ENCODE measurements at places on chromosomes 3 and 15.

- H3K27me3 ChIP-seq = no peaks in the 10 kb centered on the region
- peak; percentile 49 for DNase-seq
- no peak overlapping the region for H3K4me3 ChIP-seq
- peaks cover 17% of the 10 kb centered on the region for H3K4me1 ChIP-seq
Measured at GRCh38 chr15:43776101-43776717, 557 bp downstream of the ELL3 start.

GRCh38 chr15:98397419-98397818 is 250.9 kb upstream of the IGF1R start:
- no peak for DNase-seq
- H3K27ac ChIP-seq = no peak overlapping the region
- H3K4me1 ChIP-seq = no peaks in the 10 kb centered on the region
- no peak overlapping the region for H3K4me3 ChIP-seq
- no peaks in the 10 kb centered on the region for H3K27me3 ChIP-seq

GRCh38 chr3:69181592-69182211 is 59.3 kb upstream of the LMOD3 start:
- no peak for DNase-seq
- no peak overlapping the region for H3K27ac ChIP-seq
- H3K36me3 ChIP-seq = peaks cover 35% of the 10 kb centered on the region
- peaks cover 17% of the 10 kb centered on the region for H3K4me1 ChIP-seq
- no peaks in the 10 kb centered on the region for H3K27me3 ChIP-seq
- H3K4me3 ChIP-seq = no peak overlapping the region

- no peaks in the 10 kb centered on the region for H3K4me1 ChIP-seq
- H3K36me3 ChIP-seq = no peaks in the 10 kb centered on the region
- no peak overlapping the region for H3K4me3 ChIP-seq
- H3K27ac ChIP-seq = no peak overlapping the region
Measured at GRCh38 chr15:38685686-38686339, 121.2 kb upstream of the RASGRP1 start.

GRCh38 chr15:78162038-78162437 is 12.9 kb downstream of the IDH3A start:
- H3K27me3 ChIP-seq = no peaks in the 10 kb centered on the region
- H3K27ac ChIP-seq = no peak overlapping the region
- no peak overlapping the region for H3K4me3 ChIP-seq
- DNase-seq = no peak

DNA sequence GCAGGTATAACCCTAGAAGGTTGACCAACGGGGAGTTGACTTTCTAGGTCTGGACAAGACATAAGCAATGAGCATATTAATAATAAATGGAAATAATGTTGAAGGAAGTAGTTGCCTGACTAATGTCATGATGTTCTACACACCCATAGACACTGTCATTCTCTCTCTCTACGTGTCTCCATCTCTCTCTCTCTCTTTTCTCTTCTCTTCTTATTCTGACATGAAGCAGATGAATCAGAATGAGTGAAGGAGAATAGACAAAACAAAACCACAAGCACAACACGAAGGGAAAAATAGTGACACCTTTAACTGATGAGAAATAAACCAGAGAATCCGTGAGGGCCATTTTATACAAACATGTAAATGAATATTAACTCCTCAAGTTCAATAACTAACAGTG is 26.7 kb upstream of the CCDC80 start:
- H3K27ac ChIP-seq = no peak overlapping the region
- H3K4me3 ChIP-seq = no peak overlapping the region
- DNase-seq = no peak

DNA sequence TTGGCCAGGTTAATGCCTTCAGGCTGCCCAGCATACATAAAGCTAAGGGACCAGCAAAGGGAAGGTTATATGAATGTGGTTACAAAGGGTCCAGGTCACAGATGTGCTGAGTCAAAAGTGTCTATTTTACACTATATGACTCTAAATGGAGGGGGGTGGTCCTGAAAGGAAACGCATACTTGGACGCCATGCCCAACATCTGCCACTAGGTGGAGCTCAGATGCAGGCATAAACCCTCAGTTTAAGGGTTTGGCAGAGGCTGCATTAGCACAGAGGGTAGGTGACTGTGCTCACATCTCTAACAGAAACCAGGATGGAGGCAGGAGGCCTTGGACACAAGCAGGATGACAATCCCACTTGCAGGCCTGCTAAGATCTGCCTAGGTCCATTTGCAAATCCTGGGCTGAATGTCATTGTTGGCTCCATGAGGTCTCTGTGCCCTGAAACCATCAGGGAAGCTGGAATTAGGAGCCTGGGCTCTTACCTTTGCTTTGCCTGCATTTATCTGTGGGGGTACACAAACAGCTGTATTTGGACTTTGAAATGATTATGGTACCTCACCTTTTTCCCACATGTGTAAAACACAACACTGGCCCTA is 55.8 kb downstream of the ZNF621 start:
- peak; percentile 71 for DNase-seq
- H3K27ac ChIP-seq = no peak overlapping the region
- no peaks in the 10 kb centered on the region for H3K27me3 ChIP-seq
- H3K4me1 ChIP-seq = peaks cover 24% of the 10 kb centered on the region
- no peaks in the 10 kb centered on the region for H3K36me3 ChIP-seq

DNA sequence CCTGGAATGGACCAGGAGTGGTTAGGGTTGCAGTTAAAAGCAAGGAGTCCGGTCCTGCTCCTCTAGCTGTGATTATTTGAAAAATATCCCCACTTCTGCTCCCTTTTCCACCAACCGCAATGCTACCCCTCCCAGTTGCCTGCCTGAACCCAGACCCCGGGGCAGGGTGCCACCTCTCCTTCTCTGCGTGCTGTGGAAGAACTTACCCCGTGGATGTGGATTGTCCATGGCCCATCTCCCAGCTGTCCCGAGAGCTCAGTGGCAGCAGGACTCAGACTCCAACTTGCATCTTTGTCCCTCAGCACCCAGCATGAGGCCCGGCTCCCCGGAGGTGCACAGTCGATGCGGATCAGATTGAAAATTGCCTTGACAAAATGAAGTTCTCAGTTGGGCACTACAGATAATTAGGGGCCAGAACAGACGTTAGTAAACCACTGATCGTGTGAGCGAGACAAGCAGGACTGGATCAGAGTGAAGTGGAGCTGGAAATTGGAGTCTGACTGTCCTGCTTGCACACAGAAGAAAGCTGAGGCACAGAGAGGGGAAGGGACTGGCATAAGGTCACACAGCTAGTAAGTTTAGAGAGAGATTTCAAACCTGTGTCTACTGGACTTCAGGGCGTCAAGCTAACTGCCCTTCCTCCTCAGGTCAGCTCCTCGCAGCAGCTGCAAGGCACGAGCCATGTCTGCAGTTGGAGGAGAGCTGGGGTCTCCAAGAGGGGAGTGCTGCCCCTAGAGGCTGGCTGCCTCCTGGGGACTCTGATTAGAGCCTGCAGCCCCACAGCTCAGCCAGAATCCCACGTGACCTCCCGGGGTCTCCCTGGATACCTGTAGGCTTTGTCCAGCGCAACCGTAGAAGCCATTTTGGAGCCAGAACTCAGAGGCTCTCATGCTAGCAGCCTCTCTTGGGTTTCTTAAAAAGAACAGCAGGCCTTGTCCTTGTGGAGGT is 14.7 kb downstream of the SLC6A1 start:
- H3K4me3 ChIP-seq = no peak overlapping the region
- no peaks in the 10 kb centered on the region for H3K36me3 ChIP-seq
- no peak for DNase-seq
- no peak overlapping the region for H3K27ac ChIP-seq
- H3K4me1 ChIP-seq = peaks cover 8% of the 10 kb centered on the region

- peak overlapping the region; percentile 34 for H3K4me3 ChIP-seq
- no peaks in the 10 kb centered on the region for H3K4me1 ChIP-seq
- DNase-seq = no peak
- H3K27me3 ChIP-seq = peaks cover 3% of the 10 kb centered on the region
- no peaks in the 10 kb centered on the region for H3K36me3 ChIP-seq
Measured at GRCh38 chr15:100878648-100879047, 983 bp upstream of the ALDH1A3 start.

GRCh38 chr3:173128633-173129032 is 12.4 kb downstream of the SPATA16 start:
- no peaks in the 10 kb centered on the region for H3K36me3 ChIP-seq
- H3K27me3 ChIP-seq = no peaks in the 10 kb centered on the region
- DNase-seq = no peak
- no peak overlapping the region for H3K27ac ChIP-seq
- no peak overlapping the region for H3K4me3 ChIP-seq

DNA sequence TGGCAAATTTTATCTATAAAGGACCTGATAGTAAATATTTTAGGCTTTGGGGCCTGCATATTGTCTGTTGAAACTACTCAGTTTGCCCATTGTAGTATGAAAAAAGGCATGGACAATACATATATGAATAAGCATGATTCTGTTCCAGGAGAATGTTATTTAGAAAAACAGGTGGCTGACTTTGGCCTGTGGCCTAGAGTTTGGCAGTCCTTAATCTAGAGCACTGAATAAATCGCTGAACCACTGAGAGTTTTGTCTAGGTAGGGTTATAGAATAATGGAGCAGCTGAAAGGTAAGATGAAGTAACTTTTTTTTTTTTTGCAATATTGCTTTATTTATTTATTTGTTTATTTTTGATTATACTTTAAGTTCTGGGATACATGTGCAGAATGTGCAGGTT is 75.0 kb downstream of the LRRC49 start:
- no peaks in the 10 kb centered on the region for H3K27me3 ChIP-seq
- no peak overlapping the region for H3K27ac ChIP-seq
- no peak overlapping the region for H3K4me3 ChIP-seq
- DNase-seq = peak; percentile 29

GRCh38 chr3:48709051-48709461 is 8.0 kb downstream of the IP6K2 start:
- no peak overlapping the region for H3K27ac ChIP-seq
- peaks cover 39% of the 10 kb centered on the region for H3K4me1 ChIP-seq
- no peaks in the 10 kb centered on the region for H3K27me3 ChIP-seq
- peaks cover 6% of the 10 kb centered on the region for H3K36me3 ChIP-seq
- no peak overlapping the region for H3K4me3 ChIP-seq

DNA sequence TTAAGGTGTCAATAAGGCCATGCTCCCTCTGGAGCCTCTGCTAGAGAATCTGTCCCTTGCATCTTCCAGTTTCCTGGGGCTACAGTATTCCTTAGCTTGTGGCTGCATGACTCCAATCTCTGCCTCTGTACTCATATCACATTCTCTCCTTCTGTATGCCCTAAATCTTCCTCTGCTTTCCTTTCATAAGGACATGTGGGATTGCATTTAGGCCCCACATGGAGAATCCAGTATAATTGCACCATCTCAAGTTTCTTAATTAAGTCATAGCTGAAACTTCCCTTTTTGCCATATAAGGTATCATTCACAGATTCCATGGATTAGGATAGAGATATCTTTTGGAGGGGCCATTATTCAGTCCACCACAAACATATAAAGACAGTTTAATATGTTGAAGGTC is 409.8 kb upstream of the TMCO5A start:
- H3K4me3 ChIP-seq = no peak overlapping the region
- no peaks in the 10 kb centered on the region for H3K36me3 ChIP-seq
- H3K27me3 ChIP-seq = no peaks in the 10 kb centered on the region
- DNase-seq = no peak

GRCh38 chr15:48537271-48538113 is 108.0 kb downstream of the FBN1 start:
- no peak for DNase-seq
- no peaks in the 10 kb centered on the region for H3K27me3 ChIP-seq
- H3K4me3 ChIP-seq = no peak overlapping the region
- H3K27ac ChIP-seq = no peak overlapping the region
- H3K36me3 ChIP-seq = no peaks in the 10 kb centered on the region
- peaks cover 22% of the 10 kb centered on the region for H3K4me1 ChIP-seq

- no peaks in the 10 kb centered on the region for H3K36me3 ChIP-seq
- no peaks in the 10 kb centered on the region for H3K27me3 ChIP-seq
- H3K4me3 ChIP-seq = no peak overlapping the region
Measured at GRCh38 chr3:110454066-110454465, 617.5 kb upstream of the NECTIN3 start.

GRCh38 chr15:28086175-28086703 is 12.9 kb downstream of the OCA2 start:
- H3K4me1 ChIP-seq = no peaks in the 10 kb centered on the region
- H3K27ac ChIP-seq = no peak overlapping the region
- H3K27me3 ChIP-seq = no peaks in the 10 kb centered on the region
- no peaks in the 10 kb centered on the region for H3K36me3 ChIP-seq

- H3K36me3 ChIP-seq = no peaks in the 10 kb centered on the region
- H3K4me1 ChIP-seq = no peaks in the 10 kb centered on the region
- no peak overlapping the region for H3K4me3 ChIP-seq
- no peak overlapping the region for H3K27ac ChIP-seq
- DNase-seq = no peak
Measured at GRCh38 chr3:178202194-178202593, 334.0 kb upstream of the KCNMB2 start.

DNA sequence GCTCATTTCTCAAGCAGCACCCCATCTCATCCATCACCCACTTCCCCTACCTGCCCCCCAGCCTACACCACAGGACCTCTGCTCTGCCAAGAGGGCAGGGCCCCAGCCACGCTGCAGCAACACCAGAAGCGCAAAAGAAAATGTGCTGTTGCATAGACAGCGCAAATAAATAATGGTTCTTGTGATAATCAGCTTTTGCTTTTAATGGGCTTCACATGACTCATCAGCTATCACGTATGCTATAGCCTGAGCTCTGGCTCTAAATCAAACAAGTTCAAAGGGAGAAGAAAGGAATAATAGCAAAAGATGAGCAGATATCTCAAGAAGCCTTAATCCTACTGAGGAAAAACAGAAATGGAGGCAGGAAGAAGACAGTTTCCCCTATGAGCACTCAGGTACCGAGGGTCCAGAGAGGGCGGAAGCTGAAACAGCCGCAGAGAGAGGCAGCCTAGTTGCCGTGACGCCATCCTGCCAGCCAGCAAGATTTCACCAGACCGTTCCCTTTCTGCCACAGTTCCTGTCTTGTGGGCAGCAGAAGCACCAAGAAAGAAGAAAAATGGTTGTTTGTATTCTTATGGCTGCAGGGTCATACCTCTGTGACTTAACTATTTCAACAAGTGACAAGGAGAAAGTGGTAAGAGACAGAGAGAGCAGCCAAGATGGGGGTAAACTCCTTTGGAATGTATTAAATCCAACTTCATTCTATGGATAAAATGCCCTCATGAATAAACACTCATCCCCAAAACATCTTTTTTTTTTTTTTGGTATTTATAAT is 22.0 kb downstream of the RAB27A start:
- no peaks in the 10 kb centered on the region for H3K27me3 ChIP-seq
- peaks cover 10% of the 10 kb centered on the region for H3K4me1 ChIP-seq
- no peaks in the 10 kb centered on the region for H3K36me3 ChIP-seq
- no peak overlapping the region for H3K27ac ChIP-seq
- DNase-seq = peak; percentile 20

- DNase-seq = no peak
- no peaks in the 10 kb centered on the region for H3K27me3 ChIP-seq
- H3K4me1 ChIP-seq = peaks cover 9% of the 10 kb centered on the region
Measured at GRCh38 chr3:144351011-144351410, 379.4 kb downstream of the DIPK2A start.

GRCh38 chr3:138914870-138915502 is 32.0 kb downstream of the FOXL2 start:
- peak overlapping the region; percentile 95 for H3K27ac ChIP-seq
- no peaks in the 10 kb centered on the region for H3K27me3 ChIP-seq
- no peaks in the 10 kb centered on the region for H3K36me3 ChIP-seq
- peaks cover 22% of the 10 kb centered on the region for H3K4me1 ChIP-seq
- H3K4me3 ChIP-seq = peak overlapping the region; percentile 5

GRCh38 chr3:136898549-136898948 is 36.5 kb downstream of the NCK1 start:
- peaks cover 5% of the 10 kb centered on the region for H3K4me1 ChIP-seq
- H3K4me3 ChIP-seq = no peak overlapping the region
- no peak overlapping the region for H3K27ac ChIP-seq
- no peaks in the 10 kb centered on the region for H3K36me3 ChIP-seq
- no peak for DNase-seq
- no peaks in the 10 kb centered on the region for H3K27me3 ChIP-seq

GRCh38 chr3:185929192-185930151 is 8.3 kb downstream of the TRA2B start:
- H3K36me3 ChIP-seq = peaks cover 14% of the 10 kb centered on the region
- peaks cover 74% of the 10 kb centered on the region for H3K4me1 ChIP-seq
- no peak overlapping the region for H3K4me3 ChIP-seq
- peak overlapping the region; percentile 42 for H3K27ac ChIP-seq
